ENCODE measurements at places on chromosomes 11 and 22. TPM values are rescaled to one million over a fixed set of nuclear protein-coding genes. Genes with fewer than 3 reads are reported as not detected.

PLAAT5 gene
- total RNA-seq = not detected

TTC36 gene
- total RNA-seq = 1.5 TPM

DNA sequence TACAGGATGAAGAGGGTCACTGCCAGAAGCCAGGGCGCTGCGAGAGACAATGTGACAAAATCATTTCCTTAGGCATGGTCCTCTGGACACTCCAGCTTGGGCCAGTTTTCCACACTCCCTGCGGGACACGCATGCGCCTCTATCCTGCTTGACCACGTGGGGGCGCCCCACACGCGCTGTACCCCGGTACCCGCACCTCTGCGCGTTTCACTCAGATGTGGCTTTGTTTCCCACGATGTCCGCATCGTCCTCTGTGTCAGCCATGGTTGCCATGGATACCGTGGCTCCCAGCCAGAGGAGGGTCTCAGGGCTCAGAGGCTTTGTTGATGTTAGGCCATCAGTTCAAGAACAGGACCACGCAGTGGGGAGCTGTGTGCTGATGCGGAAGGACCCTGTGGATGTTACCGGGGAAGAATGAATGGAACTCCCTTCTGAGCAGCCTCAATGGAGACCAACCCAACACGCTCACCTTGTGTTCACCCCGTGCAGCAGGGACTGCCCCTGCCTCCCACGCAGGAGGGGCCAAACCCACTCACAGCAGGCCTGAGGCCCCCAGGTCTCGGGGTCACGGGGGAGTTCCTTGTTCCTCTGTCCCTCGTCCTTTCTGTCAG lies 101.1 kb upstream of the SLC22A12 start:
- DNase-seq = no peak

DNA sequence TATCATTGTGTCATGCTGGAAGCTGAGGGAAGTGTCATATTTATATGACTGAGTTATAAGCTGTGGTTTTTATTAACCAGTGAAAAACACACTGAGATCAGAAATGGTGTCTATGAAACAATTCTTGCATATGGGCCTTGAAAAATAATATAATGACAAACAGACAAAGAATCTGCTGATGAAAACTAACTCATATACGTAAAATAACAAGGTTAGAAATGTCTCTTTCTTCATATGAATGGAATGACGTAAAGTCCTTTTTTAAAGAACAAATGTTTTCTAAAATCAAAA lies 48.8 kb upstream of the PHF21B start:
- no peak for DNase-seq

DNA sequence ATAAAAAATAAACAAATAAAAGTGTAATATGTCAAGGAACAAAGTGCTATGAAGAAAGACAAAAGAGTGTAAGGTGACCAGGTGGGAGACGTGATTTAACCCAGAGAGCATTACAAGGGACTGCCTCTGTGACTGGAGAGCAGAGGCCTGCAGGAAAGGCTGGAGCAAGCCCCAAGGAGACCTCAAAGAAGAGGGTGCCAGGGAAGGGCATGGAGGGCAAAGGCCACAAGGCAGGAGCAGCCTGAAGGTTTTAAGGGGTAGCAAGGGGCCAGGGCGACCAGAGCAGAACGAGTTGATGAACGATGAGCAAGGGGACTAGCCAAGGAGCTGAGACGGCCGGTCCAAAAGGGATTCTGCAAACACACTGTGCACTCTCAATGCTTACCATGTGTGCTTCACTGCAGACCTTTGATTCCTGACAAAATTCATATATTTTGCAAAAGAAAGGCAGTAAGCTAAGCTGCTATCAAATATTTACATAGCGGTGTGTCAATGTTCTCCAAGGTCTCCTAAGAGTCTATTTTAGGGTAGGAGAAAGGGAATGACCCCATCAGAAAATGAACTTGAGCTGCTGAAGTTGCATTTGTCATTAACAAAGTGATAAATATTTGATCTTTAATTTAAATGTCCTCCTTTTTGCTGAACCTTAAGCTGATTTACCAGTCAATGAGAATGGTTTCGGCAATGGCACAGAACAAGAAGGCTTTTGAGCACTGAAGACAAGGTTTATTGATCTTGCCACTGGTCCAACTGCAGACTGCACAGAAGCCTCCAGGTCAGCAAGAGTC lies 50.5 kb downstream of the SMCO4 start:
- DNase-seq = no peak

- DNase-seq = no peak
Observed at GRCh38 chr11:13666708-13667107, 1.8 kb upstream of the FAR1 start.

- no peak for DNase-seq
Observed at GRCh38 chr11:29272019-29272654, 744.7 kb downstream of the KCNA4 start.

- DNase-seq = no peak
Observed at GRCh38 chr11:79335681-79336080, 105.1 kb downstream of the TENM4 start.

GRCh38 chr11:28834877-28835276 lies 726.7 kb downstream of the METTL15 start:
- DNase-seq = no peak

DNA sequence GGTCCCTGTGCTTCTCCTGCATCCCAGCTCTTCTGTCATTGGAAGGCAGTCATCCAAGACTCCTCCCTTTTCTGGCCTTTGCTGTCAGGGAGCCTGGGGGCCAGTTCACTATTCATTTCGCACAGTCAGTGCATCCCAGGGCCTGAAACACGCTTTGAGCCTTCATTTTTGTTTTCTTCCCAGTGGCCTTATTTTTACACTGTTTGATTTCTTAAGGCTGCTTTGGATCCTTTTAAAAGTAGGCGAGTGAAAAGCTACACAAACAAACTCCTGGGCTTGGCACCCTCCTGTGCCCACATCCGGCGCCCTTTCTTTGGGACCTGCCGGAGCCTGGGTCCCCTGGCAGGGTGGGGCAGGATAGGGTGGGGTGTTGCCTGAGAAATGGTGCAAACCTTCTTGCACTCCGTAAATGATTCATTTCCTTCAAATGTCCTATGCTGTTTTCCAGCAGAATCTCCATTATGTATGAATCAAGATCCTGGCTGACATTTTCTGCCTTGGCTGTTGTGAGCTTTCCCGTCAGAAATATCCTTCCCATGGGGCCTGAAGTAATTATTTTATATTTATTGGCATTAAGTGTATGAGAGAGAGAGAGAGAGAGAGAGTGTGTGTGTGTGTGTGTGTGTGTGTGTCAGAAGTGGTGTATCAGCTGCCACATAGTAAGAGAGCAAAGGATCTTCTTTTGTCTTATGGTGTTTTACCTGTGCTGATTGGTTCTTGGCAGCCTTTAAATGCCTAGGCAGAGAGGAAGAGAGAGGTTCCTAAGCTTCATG lies 45.6 kb downstream of the BCR start:
- peak; percentile 31 for DNase-seq

DNA sequence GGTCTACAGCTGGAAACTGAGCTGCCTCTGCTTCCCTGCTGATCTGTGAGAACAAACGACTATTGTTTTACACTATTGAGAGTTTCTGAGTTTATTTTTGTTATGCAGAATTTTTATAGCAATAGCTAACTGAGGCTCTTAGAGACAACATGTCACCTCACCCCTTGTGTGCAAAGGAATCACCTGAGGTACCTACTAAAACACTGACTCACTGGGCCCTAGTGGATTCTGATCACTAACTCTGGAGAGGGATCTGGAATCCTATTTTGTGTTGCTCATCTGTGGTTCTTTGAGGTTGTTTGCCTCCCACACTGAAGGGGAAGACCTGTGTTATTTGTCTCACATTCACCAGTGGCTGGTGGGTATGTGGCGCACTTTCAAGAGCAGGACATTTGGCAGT lies 13.4 kb upstream of the B3GAT1 start:
- no peak for DNase-seq

GRCh38 chr11:83054001-83054400 lies 17.7 kb downstream of the RAB30 start:
- DNase-seq = no peak

DNA sequence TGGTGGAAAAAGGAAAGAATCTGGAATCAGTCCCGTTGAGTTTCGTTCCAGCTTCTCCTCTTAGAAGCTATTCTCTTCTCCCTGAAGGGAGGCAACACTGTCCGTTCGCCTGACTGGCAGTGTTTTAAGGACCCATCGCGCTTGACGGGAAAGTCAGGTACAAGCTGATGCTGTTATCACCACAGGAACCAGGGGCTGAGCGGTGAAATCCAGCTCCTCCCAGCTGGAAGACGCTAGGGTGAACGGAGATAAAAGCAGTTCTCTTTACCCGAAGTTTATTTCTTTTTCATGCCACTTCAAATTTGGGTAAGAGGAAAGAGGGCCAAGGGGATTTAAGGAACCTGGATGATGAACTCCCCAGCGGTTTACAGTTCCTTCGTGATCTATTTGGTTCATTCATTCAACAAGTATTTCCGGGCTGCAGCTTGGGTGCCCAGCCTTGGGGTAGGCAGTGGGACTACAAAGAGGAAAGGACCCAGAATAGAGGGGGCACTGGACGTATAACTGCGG lies 551 bp upstream of the DEUP1 start:
- DNase-seq = no peak

- no peak for DNase-seq
Observed at GRCh38 chr11:79100093-79100910, 340.5 kb downstream of the TENM4 start.

GRCh38 chr22:20720692-20721408 lies 53.1 kb upstream of the SERPIND1 start:
- no peak for DNase-seq

DNA sequence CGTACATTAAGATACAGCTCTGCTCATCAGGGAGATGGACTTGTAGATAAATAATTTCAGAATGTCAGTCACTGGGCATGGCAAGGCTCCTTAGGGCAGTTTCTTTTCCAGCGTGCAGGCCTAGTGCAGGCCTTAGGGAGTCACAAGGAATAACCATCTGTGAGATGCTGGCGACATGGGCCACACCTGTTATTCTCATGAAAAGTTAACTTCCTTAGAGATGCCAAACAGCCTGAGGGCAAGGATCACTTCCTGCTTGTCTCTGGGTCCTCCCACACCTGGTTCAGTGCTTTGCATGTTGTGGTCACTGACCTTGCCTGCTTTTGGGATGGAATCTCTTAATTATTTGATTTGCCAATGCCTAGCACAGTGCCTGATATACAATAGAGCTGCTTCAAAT lies 70.6 kb downstream of the ST3GAL4 start:
- no peak for DNase-seq

- no peak for DNase-seq
Observed at GRCh38 chr11:38182126-38182866, 1584.3 kb upstream of the RAG2 start.
